ENCODE measurements at places on chromosomes 11 and 22.

GRCh38 chr11:119370486-119371046 lies 10.9 kb downstream of the USP2 start:
- no peak for DNase-seq

- no peak for DNase-seq
Measured at GRCh38 chr22:40679964-40680818, 907 bp downstream of the MCHR1 start.

DNA sequence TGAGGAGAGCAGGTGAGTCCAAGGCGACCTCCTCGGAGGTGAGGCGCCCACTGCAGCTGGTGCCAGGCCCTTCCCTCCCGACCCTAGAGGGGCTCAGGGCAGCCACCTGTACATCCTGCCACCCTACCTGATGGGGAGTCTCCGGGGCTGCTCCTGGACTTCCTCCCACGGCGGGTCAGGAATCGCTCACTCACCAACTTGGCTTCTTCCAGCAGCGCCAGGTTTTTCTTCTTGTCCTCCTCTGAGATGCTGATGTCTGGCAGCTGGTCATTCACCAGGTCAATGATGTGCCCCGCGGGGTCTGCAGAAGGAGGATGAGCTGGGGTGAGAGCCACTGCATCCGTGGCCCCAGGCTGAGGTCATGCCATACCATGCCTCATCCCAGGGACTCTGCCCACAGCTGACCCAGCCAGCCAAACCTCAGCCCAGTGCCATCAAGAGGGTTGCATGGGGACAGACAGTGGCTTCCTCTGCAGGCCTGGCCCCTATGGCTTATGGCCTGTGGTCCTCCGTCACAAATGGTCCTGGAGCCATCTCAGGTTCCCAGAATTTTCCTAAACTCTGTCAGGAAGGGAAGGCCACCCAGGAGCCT lies 61.0 kb upstream of the LYVE1 start:
- DNase-seq, result no peak

DNA sequence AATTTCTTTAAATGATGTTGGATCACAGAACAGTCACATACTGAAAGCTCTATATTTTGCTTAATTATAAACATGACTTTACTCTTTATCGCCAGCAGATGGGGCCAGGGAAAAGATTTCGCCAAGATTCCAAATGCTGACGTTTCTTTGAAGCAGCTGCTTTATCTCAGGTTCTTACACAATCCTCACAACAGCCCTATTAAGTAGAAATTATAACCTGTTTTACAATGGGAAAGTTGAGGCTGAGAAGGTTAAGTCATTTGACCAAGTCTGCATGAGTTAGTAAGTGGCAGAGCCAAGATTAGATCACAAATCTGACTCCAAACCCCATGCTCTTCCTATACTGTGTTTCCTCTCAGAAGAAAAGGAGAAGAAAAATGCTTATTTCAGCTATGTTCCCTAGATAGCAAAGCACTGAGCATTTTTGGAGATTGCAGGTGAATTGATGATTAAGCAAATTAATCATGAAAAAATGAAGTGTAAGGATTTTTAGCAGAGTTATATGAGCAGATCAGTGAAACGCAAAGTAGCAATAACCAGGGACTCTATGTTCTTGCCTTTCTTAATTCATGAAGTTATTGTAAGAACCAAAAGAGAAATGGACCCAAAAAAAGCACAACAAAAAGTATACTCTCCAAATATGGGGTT lies 79.0 kb downstream of the AASDHPPT start:
- no peak for DNase-seq

DNA sequence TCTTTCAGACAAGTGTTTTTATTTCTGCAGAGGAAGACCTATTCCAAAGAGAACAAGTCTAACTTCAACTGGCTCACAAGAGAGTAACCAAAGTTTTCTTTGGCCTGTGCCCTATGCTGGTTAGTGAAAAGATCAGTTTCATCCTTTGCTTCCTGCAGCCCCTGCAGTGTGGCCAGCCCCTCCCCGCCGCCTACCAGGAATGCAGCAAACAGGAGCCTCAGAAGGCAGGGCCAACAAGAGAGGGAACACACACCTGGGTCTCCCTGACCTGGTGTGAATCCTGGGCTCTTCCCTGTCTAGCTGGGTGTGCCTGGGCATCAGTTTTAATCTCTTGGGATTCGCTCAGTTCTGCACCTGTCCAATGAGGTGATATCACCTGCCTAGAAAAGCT lies 21.5 kb upstream of the SCARF2 start:
- DNase-seq, result no peak

GRCh38 chr11:86719781-86720463 lies 47.5 kb upstream of the ME3 start:
- DNase-seq, result no peak

- DNase-seq, result no peak
Measured at GRCh38 chr11:10927538-10927937, 69.7 kb upstream of the ZBED5 start.

- DNase-seq, result no peak
Measured at GRCh38 chr11:111913997-111914396, 1.5 kb downstream of the HSPB2 start.

GRCh38 chr11:43574949-43575912 lies 105.3 kb upstream of the HSD17B12 start:
- DNase-seq, result no peak

- no peak for DNase-seq
Measured at GRCh38 chr11:122179961-122180834, 64.2 kb upstream of the BLID start.

GRCh38 chr11:110319501-110319900 lies 23.1 kb upstream of the RDX start:
- no peak for DNase-seq

GRCh38 chr11:88341522-88342251 lies 4.2 kb upstream of the CTSC start:
- DNase-seq, result no peak

GRCh38 chr11:34216706-34217105 lies 111.3 kb downstream of the NAT10 start:
- no peak for DNase-seq

DNA sequence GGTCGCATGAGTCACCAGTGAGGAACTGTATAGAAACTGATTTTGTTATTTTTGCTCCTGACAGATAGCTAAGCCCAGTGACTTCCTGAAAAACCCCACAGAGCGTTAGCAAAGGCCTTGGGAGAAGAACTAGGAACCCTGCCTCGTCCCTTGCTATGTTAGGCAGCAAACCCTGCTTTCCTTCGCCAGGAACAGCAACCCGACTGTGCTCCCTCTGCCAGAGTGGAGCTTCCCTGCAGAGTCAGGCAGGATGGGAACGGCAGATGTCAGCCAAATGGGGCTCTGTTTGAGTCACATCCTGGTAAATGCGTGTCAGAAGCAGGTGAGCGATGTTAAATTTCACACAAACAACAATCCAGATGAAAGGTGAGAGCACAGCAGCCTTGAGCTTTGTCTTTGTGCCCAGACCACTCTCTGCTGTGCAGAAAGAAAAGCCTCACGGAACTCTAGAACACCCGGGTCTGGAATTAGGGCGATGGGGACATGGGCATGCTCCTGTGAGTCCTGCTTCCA lies 186.6 kb downstream of the ADAMTS15 start:
- no peak for DNase-seq

GRCh38 chr11:61102667-61103571 lies 630 bp downstream of the CD5 start:
- DNase-seq, result no peak

- no peak for DNase-seq
Measured at GRCh38 chr11:127236776-127237175, 236.2 kb upstream of the KIRREL3 start.

- no peak for DNase-seq
Measured at GRCh38 chr22:38236786-38237185, 35.0 kb downstream of the MAFF start.

GRCh38 chr11:57214494-57214893 lies 22.6 kb downstream of the APLNR start:
- no peak for DNase-seq

- DNase-seq, result no peak
Measured at GRCh38 chr22:42256220-42256619, 14.2 kb downstream of the TCF20 start.

- no peak for DNase-seq
Measured at GRCh38 chr11:69375316-69376154, 81.6 kb downstream of the MYEOV start.

- DNase-seq, result no peak
Measured at GRCh38 chr11:78277314-78277994, 88.7 kb downstream of the USP35 start.

DNA sequence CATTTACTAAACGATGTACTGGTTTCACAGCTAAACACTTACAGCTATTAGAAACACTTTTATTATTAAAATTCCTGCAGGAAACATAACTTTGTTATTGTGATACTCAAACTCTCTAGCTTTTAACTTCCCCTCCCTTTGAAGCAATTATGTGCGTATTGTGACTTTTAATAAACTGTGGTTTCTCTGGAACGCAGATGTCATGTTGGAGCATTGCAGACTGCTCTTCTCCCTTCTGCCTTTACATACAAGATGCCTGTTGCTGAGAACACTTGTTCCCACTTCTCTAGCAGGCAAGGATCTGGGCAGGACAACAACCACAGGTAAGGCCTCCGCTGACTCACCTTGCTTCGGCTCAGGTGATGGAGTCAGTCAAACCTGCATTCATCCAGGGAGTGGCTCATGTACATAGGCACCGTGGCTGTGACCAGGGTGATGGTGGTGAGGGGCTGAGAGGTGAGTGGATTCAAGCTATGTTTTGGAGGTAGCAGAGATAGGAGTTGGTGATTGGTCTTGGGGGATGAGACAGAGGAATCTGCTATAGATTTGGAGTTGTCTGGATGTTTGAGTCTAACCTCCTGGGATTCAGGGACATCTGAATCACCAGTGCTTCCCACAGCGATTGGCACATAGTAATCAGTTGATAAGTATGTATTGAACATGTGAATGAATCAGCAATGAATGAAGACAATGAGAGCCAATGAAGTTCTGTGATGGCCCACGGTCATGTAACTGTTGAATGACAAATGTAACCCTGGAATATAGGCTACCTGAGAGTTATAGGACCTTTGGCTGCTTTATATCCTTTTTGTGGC lies 106.0 kb downstream of the ADAMTS15 start:
- no peak for DNase-seq

- DNase-seq, result no peak
Measured at GRCh38 chr11:115321605-115322289, 182.5 kb downstream of the CADM1 start.

GRCh38 chr11:6746626-6747025 lies 25.1 kb downstream of the OR2AG2 start:
- no peak for DNase-seq

DNA sequence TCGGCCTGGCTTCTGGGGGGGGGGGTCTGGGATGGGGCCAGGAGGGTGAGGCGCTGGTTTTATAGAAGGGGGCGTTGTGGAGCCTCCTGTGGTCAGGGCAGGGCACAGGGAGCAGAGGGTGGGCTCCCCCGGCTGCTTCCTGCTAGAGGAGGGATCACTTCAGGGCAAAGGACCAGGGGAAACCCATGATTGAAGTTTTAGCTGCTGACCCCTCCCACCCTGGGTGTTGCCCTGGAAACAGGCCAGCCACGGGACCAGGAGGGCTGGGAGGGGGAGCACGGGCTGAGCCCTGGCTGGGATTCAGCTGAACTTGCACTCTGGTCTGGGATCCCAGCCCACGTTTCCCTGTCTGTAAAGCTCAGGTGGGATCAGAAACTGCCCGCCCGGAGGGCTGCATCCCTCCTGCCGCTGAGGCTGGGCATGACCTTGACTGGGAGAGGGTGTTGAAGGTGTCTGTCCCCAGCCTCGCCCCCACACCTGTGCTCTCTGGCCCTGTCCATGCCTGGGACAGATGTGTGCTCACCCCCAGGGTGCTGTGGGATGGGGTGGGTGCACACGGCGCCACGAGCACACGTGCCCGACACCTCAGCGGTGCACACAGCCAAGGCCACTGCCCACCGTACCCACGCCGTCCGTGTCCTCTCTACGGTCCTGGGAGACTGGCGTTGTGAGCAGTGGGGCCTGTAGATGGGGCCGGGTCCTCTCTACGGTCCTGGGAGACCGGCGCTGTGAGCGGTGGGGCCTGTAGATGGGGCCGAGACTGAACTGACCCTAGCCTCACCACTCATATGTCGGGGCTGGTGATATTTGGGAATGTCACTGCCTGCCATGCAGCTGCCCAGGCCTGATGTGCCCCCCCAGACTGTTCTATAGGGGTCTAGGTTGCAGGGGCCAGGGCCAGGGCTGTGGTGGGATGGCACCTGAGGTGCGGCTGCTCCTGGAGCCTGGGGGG lies 2.3 kb downstream of the TSPAN4 start:
- DNase-seq, result no peak

GRCh38 chr22:50182176-50183081 lies 3.3 kb upstream of the TRABD start:
- DNase-seq, result no peak

GRCh38 chr11:26027887-26028286 lies 304.0 kb upstream of the ANO3 start:
- no peak for DNase-seq

GRCh38 chr11:118001494-118001971 lies 15.3 kb downstream of the IL10RA start:
- DNase-seq, result no peak

GRCh38 chr11:113288286-113288863 lies 26.0 kb upstream of the TTC12 start:
- DNase-seq, result no peak

GRCh38 chr22:36252754-36253522 lies at the start of gene APOL1:
TSS of gene APOL1 (plus strand) at chr22:36253133. CDS start at chr22:36254956, 1,823 bp downstream.
- DNase-seq, result peak; percentile 36

- peak; percentile 54 for DNase-seq
Measured at GRCh38 chr11:43944761-43945311, 2.4 kb downstream of the C11orf96 start.

DNA sequence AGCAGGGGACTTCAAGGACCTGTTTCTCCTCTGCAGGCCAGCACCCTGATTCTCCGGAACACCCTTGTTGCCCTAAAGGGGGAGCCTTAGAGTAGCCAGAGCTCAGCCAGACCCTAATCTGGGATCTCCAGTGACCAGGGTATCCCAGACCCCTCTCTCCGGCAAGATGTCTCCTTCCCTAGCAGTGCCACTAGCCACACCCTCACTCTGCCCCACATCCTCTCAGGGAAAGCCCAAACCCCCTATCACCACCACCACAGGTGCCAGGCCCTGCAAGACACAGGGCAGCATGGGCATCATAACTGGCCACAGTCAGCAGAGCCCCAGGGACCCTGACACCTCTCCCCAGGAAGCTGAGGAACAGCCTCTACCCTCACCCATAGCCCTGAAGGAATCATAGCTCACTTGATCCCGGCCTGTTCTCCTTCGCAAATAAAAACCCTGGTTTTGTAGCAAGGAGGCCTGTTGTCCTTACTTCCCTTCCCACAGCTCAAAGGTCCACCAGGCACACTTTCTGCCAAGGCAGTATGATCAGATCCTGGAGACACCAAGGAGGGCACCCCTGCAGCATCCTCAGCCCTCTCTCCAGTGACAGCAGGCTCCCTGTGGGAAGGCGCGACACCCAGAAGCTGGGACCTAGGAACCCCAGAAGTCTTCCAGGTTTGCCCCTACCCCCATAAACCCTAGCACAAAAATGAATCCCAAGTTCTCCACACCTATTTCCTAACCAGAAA lies 4.6 kb downstream of the CFL1 start:
- no peak for DNase-seq
